Stimulated activated CD4-positive, alpha-beta T cell treated with anti-CD3 and anti-CD28 coated beads, Interleukin-15, amount 100 ng/mL, for 1 hour (primary cell): ENCODE measurements at places on chromosomes 12 and 14.
A peak's percentile ranks its signal among the peaks of the same experiment; 100 is the strongest.

DNA sequence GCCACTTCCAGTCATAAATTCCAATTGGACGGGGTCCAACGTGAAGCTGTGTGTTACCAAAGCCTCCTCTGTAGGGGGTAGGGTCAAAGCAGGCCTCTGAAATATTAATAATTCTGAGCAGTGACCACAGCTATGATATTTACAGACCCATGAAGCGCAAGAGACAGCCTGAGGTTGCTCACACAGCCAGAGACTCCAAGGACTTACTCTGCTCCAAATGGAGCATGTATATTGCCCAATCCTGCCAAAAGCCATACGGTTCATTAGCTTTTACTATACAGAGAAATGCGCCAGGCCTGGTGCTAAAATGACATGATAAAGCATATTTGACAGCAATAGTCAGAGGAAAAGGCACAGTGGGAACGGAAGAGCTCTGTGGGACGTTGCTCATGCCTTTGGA, 151.3 kb downstream of the PAH start:
- DNase-seq = no peak

DNA sequence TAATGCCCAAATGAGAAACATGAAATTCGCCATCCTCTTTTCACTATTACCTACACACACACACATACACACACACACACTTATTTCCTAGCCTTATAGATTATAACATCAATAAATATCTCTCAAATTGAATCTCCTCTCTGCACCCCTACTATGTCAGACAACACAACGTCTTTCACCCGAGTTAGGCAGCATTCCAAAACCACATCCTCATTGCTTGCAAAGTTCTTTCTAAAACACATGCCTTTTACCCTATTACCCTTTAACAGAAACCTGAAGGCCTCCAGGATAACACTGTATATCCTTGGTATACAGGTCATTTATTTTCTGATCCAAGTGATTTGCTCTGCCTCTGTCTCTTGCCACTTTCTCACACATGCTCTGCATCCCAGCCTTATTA, 56.3 kb downstream of the KCNH5 start:
- no peak for DNase-seq

DNA sequence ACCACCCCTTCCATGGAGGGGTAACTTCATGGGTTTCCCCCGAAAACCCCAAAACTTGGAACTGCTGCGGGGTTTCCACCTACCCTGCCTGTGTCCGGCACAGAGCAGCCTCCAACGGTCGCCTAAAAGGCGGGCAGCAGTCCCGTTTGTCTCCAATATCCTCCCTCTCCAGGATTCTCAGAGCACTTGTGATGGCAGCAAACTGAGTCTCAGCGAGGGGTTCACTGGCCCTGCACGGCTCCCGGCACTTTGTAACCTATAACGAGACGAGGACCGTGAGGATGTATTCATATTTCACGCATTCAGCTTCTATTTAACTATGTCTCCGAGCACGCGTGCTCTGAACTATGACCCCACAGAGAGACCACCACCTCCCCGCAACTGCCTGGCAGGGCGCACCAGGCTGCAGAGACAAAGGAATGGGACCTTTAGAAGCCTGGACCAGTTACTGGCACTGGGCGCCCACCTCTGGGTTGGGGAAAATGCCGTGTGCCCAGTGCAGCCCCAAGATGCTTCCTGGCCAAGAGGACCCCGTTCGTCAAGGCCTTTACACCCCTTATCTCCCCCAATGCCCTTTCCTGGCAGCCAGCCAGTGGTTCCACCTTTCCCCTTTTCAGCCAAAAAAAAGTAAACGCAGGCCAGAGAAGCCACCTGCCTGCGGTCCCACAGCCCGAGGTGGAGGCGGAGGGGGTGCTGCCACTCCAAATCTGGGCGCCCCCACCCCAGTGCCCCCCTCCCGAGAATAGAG, 173.1 kb upstream of the RTL1 start:
- DNase-seq = no peak

- no peak for DNase-seq
These were observed 42.2 kb downstream of the SUDS3 start for GRCh38 chr12:118418385-118419057.

DNA sequence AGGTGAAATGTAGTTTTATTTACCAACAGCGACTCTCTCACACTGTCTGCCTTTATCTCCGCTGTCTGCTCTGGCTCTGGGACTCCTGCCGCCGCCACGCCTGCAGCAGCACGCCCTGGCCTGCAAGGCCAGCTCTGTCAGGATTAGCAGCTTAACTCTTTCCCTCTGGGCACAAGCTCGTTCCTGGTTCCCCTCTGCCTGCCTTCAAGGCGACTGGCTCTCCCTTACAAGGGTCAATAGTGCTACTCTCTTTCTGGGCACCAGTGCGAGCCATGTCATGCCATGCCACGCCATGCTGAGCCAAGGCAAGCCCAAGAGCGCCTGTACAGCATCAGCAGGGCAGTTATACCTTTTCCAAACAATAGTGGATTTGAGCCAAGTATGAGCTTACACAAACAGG, 3.6 kb upstream of the CLEC2B start:
- DNase-seq = no peak

- peak; percentile 52 for DNase-seq
These were observed 741.8 kb downstream of the TMEM121 start for GRCh38 chr14:106268013-106268727.

GRCh38 chr12:122399592-122400373, 22.7 kb downstream of the CLIP1 start:
- peak; percentile 27 for DNase-seq
